ENCODE measurements at places on chromosomes 3 and 15.

- no peak for DNase-seq
Measured at GRCh38 chr3:114104414-114104813, 47.9 kb downstream of the QTRT2 start.

DNA sequence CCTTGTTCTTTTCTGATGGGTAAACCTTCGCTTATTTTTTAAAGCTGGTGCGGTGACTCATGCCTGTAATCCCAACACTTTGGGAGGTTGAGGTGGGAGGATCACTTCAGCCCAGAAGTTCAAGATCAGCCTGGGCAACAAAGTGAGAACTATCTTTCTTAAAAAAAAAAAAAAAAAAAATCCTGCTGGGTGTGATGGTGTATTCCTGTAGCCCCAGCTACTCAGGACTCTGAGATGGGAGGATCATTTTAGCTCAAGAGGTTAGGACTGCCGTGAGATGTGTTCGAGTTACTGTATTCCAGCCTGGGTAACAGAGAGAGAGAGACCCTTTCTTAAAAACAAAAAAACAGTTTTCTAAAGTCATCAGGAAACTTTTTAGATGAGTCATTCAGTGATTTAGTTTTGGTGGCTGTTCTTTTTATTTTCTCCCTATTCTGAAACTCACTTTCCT lies 37.7 kb downstream of the SLMAP start:
- DNase-seq, result no peak

- DNase-seq, result no peak
Measured at GRCh38 chr3:4983739-4984510, 4.7 kb downstream of the BHLHE40 start.

GRCh38 chr15:82653483-82654168 lies 6.5 kb upstream of the CPEB1 start:
- DNase-seq, result no peak

DNA sequence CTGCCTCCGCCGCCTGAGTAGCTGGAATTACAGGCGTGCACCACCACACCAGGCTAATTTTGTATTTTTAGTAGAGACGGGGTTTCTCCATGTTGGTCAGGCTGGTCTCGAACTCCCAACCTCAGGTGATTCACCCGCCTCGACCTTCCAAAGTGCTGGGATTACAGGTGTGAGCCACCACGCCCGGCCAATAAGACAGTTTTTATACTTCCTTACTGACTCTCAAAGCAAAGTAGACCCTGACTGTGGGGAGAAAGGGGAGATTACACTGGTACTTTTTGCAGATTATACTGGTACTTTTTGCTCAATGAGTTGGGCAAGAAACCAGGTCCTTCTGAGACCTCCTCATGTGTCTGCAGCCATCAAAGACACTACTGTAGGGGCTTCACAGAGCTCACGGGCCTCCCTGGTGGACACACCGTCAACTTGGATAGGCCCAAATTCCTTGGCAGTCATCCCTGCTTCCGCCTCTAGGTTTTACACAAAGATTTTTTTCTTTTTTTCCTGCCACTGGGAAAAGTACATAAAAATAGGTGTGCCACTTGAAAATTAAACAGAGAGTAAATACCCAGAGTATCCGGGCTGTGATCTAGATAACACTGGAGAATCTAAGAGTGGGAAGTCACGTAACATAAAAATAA lies 143.3 kb upstream of the WNT5A start:
- no peak for DNase-seq

Measured in WERI-Rb-1 (cell line).